Esophagus squamous epithelium (tissue), 5 donors: ENCODE measurements at places on chromosomes 4 and X. TPM values are rescaled to one million over a fixed set of nuclear protein-coding genes. Genes with fewer than 3 reads are reported as not detected.

DNA sequence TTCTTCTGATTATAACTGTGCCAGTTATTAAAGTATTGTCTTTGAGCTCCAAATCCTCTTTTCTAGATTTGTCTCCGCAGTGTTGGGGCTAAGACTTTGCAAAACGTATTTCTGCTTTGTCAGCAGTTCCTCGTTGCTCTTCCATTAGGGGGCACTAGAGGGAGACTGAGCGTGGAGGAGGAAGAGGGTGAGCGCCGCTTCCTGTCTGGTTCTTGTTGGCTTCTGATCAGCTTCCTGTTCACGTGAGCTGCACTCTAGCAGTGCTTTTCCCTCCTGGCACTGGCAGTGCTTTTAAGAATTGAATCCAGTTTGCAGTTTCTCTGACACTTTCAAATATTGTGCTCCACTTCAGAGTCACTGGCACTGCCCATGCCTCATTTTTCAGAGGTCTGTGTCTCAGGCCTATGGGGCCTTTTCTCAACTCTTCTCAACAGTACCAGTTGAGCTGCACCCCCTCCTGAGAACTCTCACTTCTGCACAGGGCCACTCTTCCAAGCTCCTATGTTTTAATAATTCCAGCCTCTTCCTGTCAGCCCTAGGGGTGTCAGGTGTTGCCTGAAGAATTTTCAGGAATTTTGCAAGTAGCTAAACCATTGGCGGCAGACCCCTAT, 54.4 kb upstream of the LCORL start:
- no peak for DNase-seq

DNA sequence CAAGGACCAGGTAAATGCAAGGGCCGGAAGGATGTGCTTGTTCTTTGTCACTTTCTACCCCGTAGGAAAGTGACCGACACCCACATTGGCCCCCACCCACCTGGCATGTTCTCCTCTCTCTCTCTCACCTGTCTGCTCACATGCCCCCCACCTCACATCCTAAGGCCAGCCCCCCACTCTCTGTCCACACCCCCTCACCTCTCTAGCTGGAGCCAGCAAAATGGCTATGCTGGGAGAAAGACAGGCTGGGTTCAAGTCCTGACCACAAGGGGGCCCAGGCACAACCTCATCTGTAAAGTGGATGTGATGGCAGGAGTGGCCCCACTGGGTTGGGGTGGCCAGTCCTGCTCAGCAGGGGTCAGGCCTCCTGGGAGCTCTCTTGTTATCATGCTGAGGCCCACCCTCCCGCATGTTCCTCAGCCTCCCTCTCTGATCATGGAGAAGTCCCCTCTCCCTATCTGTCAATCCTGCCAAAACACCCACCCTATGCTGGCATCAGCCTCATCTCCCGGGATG, 1.7 kb upstream of the PPP2R2C start:
- no peak for DNase-seq

DNA sequence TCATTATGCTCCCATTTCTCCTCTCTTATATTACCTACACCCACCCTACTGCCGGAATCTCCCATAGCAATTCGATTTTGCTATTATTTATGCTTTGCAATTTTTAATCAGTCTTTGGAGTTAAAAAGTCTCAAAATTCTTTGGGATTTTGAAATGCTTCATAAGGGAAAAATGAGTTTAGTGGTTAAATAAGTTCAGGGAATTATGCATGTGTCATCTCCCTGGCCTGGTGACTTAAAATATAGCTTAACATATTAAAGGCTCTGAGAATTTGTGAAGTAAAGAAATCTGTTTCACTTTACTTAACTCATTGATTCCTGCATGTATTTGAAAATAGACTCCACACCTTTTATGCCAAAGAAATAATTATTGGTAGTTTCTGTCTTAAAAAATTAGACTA, 185.1 kb upstream of the DIPK2B start:
- DNase-seq: no peak

- DNase-seq: no peak
Measured at GRCh38 chr4:118206627-118207026, 146.2 kb downstream of the PRSS12 start.

Gene GPR34
- total RNA-seq: 17.2 TPM

- no peak for DNase-seq
Measured at GRCh38 chr4:113447769-113448168, 313.8 kb downstream of the CAMK2D start.

Gene HAUS7
- 12.0 TPM for total RNA-seq
